MCF 10A (cell line): ENCODE measurements at places on chromosomes 2 and 18.
A peak's percentile ranks its signal among the peaks of the same experiment; 100 is the strongest.

- no peak for DNase-seq
Observed at GRCh38 chr2:239753401-239753837, 271.7 kb downstream of the NDUFA10 start.

DNA sequence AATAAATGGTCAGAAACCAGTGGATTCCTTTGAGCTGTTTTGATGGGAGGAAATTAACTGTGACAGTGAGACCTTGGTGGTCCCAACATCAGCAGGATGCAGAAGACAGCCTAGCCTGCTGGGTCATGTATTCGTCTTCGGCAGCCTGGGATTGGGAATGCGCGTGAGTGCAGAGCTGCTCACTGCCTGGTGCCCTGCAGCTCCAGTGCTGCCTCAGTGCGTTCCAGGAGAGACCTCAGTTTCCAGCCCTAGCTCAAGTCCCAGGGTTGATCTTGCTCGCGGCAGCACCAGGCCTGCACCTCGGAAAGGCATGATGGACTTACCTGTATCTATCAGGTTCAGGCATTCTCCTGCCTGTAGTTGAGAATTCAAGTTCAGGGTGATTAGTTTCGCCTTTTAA, 203.9 kb downstream of the SH3RF3 start:
- no peak for DNase-seq

DNA sequence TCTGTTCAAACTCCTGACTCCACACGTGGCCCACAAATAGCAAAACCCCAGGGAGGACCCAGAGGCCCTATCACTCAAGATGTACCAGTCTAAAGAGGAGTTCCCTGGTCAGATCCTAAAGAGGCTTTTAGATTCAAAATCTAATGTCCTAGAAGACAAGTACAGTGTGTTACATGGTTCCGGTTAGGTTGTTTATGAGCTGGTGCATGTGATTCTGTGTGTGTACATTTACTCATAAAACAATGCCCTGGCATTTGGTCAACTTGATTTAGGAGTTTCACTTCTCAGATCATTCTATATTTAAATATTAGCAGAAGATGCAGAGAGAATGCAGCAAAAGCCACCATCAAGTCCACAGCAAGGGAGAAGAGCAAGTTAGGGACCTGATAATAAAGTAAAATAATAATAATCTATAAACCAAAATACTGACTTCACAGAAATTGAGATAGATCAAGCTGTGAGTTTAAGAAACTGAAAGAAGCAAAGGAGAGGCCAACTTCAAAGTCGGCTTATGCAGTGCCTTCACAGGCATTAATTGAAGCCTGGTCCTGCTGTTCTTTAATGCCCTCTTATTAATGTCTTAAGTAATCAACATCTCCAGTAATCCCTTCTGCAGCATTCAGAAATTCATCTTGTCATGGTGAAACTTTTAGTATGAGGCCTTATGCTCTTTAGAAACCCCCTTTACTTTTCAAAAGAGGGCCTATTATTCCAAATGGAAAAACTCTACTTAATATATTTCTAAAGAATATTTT, 4.2 kb upstream of the AP1S3 start:
- DNase-seq, result no peak

DNA sequence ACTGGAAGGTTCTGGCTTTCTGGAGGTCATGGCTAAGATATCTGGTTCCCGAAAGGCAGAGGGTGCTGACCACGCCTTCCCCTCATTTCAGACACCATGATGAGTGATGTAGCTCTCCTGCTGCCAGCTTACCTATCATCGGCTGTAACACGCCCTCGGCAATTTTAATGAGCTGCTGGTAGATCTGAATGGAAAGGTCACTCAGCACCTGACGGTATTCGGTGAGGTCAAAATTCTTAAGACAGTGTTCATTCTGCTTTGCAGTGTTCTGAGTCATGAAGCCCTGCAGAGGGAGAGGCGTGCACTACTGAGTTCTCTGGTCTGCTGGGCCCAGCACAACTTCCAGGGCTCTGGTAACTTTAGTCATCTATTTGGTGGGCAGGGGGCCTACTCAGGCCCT, 25.7 kb upstream of the ACAA2 start:
- DNase-seq, result peak; percentile 83

- DNase-seq, result no peak
Observed at GRCh38 chr2:109005686-109006204, 16.7 kb upstream of the EDAR start.

DNA sequence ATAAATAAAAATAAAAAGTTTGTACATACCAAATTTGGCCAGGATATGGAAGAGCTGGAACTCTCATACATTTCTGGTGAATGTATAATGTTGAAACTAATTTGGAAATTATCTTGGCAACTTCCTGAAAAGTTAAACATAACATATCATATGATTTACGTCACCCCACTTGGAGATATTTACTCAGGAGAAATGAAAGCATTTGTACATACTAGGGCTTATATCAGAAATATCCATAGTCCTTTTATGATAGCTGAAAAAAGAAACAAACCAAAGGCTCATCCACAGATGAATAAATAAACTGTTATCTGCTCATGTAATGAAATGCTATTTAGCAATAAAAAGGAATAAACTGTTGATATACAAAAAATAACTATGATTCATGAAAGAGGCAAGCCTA, 318.2 kb upstream of the NRXN1 start:
- DNase-seq, result peak; percentile 38

GRCh38 chr2:173216051-173216450, 138.6 kb upstream of the CDCA7 start:
- DNase-seq, result no peak

DNA sequence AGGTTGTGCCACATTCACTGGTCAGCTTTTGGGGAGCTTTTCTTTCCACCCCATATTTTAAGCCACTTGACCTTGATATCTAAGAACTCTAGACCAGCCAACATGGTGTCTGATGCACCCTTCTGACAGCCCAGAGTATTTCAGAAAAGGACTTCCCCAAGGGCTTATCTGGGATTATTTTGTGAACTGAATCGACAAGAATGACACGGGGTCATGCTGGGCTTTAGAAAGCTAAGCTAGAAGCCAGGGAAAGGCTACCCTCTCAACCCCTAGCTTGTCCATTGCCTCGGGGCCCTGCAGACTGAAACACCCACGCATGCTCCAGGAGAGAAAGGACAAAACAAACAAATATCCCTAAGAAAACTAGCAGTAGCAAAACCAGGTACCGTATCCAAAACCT, 16.0 kb downstream of the SLC4A5 start:
- no peak for DNase-seq

DNA sequence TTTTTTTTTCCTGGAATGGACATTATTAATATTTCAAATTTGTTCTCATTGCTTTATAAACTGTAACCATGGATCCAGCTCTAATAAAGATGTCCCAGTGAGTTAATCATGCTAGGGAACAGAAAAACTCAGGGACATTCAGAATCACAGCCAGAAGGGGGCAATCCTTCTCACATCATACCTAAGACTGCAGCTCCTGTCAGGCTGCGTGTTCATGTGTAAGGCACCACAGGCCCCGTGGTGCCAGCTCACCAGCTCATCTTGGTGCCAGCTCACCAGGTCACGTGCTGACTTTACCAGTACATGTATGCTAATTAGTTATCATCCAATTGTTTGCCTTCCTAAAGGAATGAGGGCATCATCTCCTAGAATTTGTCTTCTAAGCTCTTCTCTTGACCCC, 84.7 kb upstream of the NEDD4L start:
- DNase-seq, result peak; percentile 84

DNA sequence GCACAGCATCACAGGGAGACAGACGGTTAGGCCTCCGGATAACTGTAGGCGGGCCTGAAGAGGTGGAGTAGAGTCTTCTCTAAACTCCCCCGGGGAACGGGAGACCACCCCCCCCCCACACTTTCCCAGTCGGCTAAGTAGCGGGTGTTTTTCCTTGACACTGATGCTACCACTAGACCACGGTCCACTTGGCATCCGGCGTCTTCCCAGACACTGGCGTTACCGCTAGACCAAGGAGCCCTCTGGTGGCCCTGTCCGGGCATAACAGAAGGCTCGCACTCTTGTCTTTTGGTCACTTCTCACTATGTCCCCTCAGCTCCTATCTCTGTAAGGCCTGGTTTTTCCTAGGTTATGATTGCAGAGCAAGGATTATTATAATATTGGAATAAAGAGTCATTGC, 25.7 kb upstream of the NCL start:
- no peak for DNase-seq

DNA sequence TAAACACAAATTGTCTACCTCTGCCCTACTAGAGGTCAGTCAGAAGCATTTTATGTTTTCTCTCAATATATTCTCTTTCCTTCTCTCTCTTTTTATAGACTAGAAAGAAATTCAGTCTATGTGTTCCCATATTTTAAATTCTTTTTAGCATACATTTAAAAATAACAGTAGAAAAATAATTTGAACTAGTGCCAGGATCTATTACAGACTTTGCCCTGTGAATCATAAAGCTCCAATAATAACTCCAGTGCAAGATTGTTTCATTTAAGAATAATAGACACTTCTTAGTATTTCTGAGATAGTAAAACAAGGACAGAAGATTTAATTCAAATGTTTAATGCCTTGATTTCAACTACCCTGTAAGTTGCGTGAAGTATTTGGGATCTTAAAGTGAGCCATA, 60.1 kb downstream of the ITGB6 start:
- no peak for DNase-seq

GRCh38 chr18:57833441-57834101, 30.5 kb upstream of the ATP8B1 start:
- DNase-seq, result peak; percentile 18

DNA sequence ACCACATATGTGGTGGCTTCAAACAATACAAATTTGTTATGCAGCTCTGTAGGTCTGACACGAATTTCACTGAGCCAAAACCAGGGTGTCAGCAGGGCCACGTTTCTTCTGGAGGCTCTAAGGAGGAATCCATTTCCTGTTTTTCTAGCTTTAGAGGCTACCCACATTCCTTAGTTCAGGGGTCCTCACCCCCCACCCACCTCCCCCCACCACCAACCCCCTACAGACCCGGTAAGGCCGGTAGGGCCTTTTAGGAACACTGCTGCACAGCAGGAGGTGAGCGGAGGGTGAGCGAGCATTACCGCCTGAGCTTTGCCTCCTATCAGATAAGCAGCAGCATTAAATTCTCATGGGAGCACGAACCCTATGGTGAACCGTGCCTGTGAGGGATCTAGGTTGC, 10.6 kb upstream of the SLC39A10 start:
- no peak for DNase-seq

GRCh38 chr2:239157771-239158170, 243.0 kb downstream of the HDAC4 start:
- peak; percentile 61 for DNase-seq

DNA sequence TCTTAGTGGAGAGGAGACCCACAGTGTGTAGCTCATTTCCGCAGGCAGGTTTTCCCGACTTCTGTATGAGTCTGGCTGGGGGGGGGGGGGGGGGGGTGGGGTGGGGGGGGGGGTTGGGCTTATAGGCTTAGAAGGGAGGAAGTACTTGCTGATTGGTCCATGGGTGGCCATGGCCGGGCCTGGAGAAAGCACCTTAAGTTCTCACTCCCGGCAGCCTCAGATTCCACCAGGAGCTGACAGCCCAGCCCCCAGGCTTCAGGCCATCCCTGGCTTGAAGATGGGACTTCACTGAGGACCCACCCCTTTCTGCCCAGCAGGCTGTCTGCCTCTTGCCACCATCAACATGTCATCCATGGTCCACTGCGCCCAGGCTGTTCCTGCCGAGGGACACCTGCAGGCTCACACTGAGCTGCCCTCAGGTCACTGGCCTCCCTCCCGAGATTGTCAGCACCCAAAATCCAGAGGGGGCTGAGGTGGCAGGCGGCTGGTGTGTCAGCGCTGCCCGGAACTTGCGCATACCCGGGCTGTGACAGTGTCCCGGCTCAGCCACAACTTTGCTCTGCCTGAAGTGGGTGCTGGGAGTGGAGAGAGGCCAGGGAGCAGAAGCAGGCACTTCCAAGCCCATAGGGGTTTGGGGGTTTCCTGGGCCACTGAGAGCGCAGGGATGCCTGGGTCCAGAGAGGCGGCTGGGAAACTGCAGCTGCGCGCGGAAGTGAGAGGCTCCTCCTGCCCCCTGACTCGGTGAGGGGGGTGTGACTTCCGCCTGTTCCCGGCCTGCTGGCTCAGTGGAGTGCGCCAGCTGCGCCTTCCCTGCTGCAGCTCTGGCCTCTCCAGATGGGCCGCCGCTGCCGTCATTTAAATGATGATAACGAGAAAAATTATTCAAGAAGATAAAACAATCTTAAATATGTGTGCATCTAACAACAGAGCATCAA, 256.1 kb downstream of the RPRM start:
- no peak for DNase-seq

DNA sequence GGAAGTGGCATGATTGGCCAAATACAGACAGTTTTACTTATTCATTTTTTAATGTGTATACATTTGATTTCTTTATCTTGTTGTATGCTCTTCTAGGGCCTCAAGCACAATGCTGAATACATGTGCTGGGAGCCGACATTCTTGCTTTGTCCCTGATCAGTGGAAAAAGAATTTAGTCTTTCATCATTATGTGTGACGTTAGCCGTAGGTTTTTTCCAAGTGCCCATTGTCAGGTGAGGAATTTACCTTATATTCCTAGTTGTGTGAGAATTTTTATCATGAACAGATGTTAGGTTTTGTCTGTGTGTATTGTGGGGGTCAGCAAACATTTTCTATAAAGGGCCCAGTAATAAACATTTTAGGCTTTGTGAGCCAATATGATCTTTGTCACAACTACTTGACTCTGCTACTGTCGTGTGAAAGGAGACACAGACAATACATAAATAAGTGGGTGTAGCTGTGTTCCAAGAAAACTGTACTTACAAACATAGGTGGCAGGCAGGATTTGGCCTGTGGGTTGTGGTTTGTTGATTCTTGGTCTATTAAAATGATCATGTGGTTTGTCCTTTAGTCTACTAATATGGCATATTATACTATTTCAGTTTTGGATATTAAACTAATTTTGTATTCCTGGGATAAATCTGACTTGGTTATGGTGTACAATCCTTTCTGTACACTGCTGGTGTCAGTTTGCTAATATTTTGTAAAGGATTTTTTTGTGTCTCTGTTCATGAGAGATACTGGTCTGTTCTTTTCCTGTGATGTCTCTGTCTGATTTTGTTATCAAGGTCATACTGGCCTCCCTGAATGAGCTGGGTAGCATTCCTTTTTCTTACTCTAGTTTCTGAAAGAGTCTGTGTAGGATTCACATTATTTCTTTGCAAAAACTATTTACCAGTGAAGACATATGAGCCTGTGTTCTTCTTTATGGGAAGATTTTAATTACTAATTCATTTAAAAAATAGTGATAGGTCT, 132.2 kb upstream of the SMAD7 start:
- no peak for DNase-seq

DNA sequence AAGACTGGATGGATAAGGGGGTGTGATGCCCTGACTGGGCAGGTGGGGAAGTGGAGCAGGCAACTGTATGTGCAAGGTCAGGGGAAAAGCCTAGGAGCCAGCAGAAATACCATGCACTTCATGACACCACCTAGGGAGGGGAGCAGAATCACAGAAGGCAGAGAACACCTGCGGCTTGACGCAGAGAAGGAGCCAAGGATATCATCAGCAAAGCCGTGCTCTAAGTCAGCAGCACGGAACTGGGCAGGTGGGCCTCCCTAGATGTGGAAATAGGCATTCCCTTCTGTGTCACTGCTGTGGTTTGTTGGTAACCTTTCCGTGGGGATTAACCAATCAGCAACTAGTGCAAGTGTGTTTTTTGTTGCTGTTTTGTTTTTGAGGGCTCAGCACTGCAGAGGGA, 41.3 kb downstream of the HDLBP start:
- DNase-seq, result no peak

DNA sequence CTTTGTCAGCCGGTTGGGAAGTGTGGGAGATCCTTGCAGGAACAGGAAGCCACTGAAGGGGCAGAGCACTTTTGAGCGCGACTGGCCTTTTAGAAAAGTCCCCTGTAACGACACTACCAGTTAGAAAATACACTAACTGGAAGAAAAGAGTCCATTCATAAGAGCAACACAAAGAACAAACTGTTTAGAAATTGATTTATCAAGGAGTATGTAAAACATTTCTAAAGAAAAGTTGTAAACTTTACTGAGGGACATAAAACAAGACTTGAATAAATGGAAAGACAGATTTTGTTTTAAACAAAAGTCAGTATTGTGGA, 29.8 kb upstream of the POMC start:
- no peak for DNase-seq
